ENCODE measurements at places on chromosomes 4 and X.

GRCh38 chr4:10981576-10981975, 297.0 kb upstream of the CLNK start:
- no peak for DNase-seq

GRCh38 chr4:3514221-3514780, 17.9 kb downstream of the LRPAP1 start:
- DNase-seq = no peak

GRCh38 chr4:102454981-102455685, 46.0 kb upstream of the NFKB1 start:
- no peak for DNase-seq

GRCh38 chrX:136847874-136848273, 32.7 kb downstream of the RBMX start:
- no peak for DNase-seq

DNA sequence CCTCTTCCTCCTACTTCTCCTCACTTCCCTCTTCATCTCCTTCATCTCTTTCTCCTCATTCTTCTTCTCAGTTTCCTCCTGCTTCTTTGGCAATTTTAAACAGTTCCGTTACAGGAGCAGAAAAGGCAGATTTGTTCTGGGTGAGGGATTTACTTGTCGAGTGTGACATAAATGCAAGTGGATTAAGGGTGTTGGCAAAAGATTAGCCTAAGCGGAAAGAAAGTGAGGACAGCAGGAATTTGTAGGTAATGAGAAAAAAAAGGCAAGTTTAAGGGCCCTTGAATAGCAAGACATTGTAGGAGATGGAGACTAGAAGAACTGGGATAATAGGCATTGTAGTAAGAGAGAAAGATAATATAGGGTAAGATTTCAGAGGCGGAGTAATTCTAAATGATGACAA, 841.6 kb downstream of the RAPGEF2 start:
- DNase-seq = no peak

GRCh38 chr4:138138774-138139173, 103.4 kb downstream of the SLC7A11 start:
- DNase-seq = no peak

GRCh38 chrX:130419263-130419662, 17.5 kb downstream of the RBMX2 start:
- DNase-seq = no peak

- DNase-seq = no peak
These were observed 874.0 kb upstream of the AGA start for GRCh38 chr4:178316211-178316610.

DNA sequence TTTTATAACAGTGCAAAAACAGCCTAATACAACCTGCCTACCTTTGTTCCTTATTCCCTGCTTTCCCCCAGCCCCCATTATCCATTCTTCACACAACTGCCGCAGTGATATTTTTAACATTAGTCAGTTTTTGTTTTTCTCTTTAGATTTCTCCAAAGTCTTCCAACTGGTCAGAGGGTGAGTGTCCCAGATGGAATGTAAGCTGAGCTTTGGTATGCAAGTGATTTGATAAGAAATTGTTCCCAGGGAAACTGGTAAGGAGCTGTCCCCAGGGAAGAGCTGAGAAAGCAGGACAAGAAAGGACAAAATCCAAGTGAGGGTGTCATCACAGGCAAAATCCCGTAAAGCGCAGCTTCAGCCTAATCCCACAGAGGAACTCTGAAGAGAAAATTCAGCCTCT, 475.5 kb upstream of the ADGRL3 start:
- DNase-seq = no peak

GRCh38 chr4:26780539-26780938, 80.1 kb upstream of the STIM2 start:
- no peak for DNase-seq

Measured in stimulated activated effector memory CD8-positive, alpha-beta T cell treated with anti-CD3 and anti-CD28 coated beads, Interleukin-12 subunit alpha, Interleukin-12 subunit beta, amount 100 ng/mL, for 72 hours (primary cell).